ENCODE measurements at places on chromosomes 12 and 14. TPM values are rescaled to one million over a fixed set of nuclear protein-coding genes. Genes with fewer than 3 reads are reported as not detected.

The KLRF1 gene
- total RNA-seq: 0.54 TPM

DNA sequence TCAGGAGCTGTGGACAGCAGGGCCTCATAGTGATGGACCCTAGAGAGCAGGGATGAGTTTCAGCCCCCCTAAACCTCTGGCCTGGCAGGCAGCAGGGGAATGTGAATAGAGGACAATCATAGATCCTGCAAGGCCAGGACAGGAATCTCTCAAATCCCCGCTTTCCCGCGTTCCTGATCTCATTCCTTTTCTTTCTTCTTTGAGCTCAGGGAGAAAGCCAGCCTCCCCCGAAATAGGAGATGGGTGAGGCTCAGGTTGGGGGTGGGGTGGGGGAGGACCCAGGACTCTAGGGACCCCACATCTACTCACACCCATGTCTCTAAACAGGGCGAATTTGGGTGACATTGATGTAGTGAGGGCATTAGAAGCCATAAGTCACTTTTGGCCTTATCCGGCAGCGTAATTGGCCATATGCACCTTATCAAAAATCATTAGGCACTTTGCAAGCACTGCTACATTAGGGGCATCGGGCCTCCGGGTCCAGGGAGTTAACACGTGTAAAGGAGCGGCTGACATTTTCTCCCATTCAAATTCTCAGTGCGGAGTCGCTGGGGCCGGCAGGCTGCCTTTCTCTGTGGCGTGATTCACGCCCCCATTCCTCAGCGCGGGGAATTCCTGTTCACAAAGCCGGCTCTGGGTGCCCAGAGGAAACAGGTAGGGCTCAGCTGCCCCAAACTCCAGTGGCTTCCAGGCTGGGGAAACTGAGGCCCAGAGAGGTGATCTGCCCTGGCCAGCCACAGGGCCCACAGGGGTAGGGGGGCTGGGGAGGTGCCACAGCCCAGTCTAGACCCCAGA, 1.5 kb downstream of the LHX5 start:
- DNase-seq: no peak

The TWF1 gene
- total RNA-seq: 25.2 TPM

- DNase-seq: no peak
Measured at GRCh38 chr12:34297790-34298164, 275.5 kb downstream of the ALG10 start.

- DNase-seq: peak; percentile 27
Measured at GRCh38 chr14:99725774-99726537, 41.9 kb downstream of the CYP46A1 start.

The SLCO1B1 gene
- not detected for total RNA-seq

Measured in activated CD8-positive, alpha-beta memory T cell treated with anti-CD3 and anti-CD28 coated beads, Interleukin-2, amount 10 ng/mL, durations not matched to agents 7 days and 5 days (primary cell).